ENCODE measurements at places on chromosomes 12 and 14.
A peak's percentile ranks its signal among the peaks of the same experiment; 100 is the strongest.

DNA sequence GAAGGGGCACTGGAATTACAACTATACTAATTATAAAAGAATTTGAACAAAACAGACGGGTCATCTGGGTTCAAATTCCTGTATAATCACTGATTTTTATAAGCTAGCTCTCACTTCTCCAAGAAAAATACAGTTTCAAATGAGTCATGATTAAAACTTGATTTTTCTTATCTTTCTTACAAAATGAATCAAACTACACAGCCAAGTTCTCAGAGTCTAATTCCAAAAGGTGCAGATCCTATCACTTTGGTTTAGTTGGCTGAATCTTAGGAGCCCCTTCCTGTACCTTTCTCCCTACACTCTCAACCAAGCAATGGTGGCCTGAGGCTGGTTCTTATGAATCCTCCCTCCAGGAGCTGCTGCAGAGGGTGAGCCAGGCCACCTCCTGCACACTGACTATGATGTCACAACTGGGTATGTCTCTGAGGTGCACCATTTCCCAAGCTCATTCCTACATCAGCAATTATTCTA is 43.8 kb upstream of the BMP4 start:
- DNase-seq, result peak; percentile 14

DNA sequence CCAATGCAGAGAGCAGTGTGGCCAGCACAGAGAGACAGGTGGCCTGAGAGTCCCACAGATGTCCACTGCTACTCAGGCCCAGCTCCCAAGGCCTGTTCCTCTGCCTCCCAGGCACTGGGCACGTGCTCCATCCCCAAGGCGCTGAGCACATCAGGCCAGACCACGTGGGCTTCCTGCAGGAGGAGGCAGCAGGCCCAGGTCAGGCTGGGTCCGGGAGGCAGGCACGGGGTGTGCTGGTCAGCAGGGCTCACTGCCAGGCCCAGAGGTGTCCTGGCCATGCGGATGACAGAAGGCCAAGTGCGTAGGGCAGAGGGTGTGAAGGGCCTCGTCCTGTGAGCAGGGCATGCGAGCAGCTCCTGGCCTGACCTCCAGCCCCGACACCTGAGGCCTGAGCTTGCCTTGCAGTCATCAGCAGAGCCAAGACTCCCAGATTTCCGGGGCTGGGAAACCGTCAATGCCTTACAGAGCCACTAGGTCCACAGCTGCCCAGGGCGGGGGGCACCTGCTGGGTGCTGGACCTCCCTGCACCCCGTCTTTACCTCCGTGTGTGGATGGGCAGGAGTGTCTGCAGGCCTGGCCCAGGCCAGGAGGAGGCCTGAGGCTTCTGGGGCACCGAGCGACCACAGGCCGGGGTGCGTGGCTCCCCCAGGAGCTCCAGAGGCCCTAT is 14.9 kb downstream of the TRMT61A start:
- no peak for DNase-seq

GRCh38 chr14:22225516-22226140 is 363.4 kb downstream of the DAD1 start:
- DNase-seq, result peak; percentile 19

DNA sequence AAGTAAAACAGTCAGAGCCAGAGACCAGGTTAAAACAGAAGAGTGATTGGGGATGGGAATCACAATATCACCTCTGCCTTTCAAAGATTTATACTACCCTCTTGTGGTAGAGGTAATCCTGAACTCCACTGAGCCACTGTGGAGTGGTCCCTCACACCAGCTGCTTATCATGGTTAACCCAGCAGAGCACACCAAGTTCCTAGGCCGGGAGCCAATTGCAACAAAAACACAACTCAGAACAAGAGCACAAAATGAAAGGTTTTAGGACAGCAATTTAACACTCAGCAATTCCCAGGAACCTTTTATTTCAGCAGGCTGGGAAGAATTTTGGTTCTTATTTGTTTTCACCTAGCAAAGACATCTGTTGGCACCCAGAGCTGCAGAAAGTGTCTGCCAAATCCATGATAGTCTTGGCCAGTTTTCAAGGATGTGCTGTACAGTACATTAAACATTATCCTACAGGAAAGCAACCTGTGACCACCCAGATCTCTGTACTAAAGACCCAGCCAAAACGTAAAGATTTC is 220.5 kb upstream of the ATXN7L3B start:
- DNase-seq, result no peak

DNA sequence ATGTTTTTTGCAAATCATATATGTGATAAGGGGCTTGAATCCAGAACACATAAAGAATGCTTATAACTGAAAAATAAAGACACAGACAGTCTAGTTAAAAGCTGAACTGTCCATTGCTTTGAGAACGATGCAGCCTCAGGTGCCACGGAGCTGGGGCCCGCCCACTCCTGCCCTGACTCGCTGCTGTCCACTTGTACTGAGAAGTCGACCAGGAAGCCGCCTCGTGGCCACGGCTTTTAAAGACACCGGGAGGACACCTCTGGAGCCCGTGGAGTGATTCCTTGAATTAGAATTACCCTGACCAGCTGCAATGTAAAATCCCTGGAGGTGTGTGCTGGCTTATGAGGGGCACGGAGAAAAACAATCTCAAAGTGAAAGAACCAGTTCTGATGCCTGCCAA is 23.9 kb upstream of the TEX22 start:
- no peak for DNase-seq

GRCh38 chr12:131457028-131457310 is 253.9 kb upstream of the SFSWAP start:
- DNase-seq, result no peak

DNA sequence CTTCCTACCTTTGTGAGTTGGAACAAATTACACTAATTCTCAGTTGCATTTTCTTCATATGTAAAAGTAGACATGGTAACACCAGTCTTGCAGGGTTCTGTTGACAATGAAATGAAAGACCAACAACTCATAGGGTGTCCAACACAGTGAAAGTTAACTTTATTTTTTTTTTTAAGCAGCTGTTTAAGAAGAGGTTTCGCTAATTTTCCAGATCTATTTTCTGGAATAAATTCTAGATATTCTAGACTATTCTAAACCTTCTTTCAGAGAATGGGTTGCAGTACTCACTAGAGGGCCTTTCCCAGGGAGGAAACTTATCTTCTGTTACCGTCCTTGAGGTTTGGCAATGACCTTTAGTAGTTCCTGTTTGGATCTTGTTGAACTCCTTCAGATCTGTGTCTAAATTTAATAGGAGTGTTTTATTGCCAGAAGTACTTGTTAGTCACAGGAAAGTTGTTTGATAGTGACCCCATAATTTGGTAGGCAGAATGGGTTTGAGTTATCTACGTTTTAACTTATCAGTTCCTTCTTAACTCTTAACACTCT is 2.8 kb upstream of the ART4 start:
- no peak for DNase-seq

DNA sequence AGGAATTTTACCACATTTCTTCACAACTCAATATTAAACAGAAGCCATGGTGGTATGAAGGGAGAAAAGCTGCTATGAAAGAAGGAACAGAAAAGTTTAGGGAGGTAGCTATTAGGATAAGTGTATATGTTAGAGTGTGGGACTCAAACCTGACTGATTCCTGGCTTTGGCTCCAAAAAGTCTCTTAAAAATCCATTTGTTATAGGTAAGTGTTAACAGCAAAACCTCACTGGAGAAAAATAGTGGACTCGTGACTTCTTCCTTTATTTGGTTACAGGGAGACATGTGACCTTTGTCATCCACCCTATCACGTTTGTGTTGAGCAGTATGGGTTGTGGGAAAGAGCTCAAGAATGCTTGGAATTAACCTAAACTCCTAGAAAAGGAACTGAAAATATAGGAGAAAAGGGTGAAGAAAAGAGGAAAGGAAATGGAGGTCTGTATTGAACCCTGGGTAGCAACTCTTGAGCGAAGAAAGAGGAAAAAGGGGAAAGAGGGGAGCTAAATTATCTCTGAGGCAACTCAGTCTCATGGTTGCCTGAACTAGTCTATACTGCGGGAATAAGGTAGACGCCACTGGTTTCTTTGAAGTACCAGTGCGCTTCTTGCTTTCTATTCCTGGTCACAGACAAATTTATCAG is 3.6 kb upstream of the EID3 start:
- DNase-seq, result no peak

All from HS-5 (cell line).